ENCODE measurements at places on chromosomes 12 and 14. TPM values are rescaled to one million over a fixed set of nuclear protein-coding genes. Genes with fewer than 3 reads are reported as not detected.

The ZDHHC22 gene
- not detected for total RNA-seq

The MORN3 gene
- 0.41 TPM for total RNA-seq

The SERPINA12 gene
- total RNA-seq, result not detected

The BHLHE41 gene
- 12.8 TPM for total RNA-seq
